Stimulated activated CD8-positive, alpha-beta memory T cell treated with anti-CD3 and anti-CD28 coated beads, Interleukin-7, amount 100 ng/mL, for 1 hour (primary cell): ENCODE measurements at places on chromosomes 4 and X.

- no peak for DNase-seq
Measured at GRCh38 chr4:120065974-120066516, 603 bp downstream of the MAD2L1 start.

DNA sequence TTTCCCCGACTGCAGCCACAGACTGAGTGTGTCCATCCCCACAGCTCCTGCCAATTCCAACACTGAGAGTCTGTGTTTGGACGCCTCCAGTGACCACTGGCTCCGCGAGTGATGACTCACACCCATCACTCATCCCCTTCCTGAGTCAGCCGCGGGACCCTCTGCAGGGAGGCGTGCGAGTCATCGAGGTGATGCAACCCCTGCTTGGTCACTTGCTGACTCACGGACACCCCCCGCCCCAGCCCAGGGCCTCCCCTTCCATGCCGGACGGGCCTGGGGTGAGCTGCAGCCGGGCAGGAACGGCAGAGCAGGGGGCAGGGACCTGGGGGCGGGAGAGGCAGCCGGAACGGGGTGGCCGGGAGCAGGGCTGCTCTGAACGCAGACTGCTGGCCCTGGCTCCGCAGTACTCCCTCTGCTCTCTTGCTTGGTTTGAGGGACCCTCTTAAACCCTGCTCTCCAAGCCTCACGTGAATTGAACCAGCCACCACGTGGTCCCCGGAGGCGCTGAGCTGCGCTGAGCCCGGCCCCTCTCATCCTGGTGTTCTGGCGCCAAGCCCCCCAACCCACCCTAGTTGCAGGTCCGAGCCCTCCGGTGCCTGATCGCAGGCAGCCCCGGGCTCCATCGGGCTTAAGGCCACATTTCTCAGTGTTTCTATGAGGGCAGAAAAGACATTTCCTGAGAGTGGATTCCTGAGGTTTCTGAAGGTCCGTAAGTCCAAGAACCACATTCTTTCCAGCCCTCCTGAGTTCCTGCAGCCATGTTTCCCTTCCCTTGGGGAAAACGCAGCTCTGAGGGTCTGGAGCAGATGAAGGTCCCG lies 32.4 kb downstream of the FGFRL1 start:
- no peak for DNase-seq

- no peak for DNase-seq
Measured at GRCh38 chr4:169238445-169238844, 32.3 kb downstream of the SH3RF1 start.

DNA sequence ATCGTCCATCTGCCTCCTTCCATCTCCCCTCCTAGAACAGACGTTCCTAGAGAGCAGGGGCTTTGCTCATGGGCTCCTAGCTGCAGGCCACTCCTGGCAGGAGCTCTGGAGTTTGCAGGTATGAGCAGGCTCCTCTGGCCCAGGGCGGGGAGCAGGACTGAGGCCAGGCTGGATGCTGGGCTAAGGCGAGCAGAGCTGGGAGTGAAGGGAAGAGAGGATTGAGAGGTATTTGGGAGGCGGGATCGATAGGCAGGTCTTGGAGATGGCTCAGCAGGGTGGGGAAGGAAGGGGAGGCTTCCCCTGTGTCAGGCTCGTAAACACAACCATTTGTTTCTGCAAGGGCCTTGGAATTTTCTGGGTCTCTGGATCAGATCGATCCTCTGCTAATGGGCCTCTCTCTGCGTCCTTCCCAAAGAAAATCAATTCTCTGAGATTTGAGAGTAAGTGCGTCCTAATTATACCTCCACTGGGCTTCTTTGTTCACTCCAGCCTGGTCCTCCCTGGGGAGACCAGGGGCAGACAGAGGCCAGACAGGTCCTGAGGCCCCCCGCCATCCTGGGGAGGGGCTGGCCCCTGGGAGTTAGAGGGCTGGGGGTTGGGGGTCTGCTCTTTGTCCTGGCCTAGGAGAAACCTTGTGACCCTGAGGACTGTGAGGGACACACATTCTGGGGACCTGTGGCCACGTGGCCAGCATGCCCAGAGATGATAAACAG lies 94.8 kb upstream of the PSAPL1 start:
- no peak for DNase-seq

DNA sequence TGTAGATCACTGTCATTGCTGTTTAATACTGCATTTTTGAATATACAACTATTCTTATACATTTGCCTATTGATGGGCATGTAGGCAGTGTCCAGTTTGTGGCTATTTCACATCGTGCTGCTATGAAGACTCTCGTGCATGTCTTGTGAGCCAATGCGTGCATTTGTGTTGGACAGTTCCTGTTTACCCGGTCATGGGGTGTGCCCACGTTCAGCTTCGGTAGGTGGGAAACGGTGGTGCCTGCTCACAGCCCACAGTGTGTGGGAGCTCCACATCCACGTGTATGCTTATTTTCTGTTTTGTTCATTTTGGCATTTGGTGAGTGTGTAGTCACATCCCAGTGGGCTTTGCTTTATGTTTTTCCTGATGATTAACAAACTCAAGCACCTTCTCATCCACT lies 19.7 kb upstream of the RNF212 start:
- DNase-seq, result no peak

DNA sequence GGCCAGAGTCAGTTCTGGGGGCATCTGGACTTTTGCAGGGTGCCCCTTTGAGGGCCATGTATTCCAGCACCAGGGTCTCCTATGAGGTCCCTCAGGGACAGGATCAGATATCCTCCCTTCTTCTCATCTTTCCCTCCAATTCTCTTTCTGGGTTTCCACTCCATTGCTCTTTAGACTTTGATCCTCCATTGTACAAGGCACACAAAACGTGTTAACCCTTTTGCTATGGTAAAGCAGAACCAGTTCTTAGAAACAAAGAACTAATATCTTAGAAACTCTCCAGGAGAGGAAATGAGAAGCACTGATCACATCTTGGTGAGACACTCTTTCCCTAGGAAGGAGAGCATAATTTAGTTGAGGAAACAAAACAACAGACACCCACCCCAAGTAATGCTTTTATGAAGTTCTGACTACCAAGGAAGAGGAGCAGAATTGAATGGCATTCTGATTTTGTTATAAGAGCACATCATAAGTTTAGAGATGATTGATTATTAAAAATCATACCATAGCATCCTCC lies 200.7 kb upstream of the NPY2R start:
- no peak for DNase-seq

GRCh38 chr4:140427919-140428471 lies 547 bp upstream of the CLGN start:
- no peak for DNase-seq

GRCh38 chrX:132119821-132120515 lies 7.9 kb downstream of the FRMD7 start:
- no peak for DNase-seq

- no peak for DNase-seq
Measured at GRCh38 chr4:39698424-39699009, 581 bp downstream of the UBE2K start.

DNA sequence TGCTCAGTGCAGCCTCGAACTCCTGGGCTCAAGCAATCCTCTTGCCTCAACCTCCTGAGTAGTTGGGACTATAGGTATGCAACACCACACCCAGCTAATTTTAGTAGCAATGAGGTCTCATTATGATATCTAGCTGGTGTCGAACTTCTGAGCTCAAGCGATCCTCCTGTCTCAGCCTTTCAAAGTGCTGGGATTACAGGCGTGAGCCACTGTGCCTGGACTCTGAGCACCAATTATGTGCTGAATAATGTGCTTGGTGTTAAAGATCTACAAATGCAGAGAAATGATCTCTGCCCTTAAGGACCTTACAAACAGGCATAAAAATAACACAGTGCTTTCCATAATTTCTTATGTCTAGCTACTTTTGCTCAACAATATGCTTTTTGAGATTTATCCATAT lies 129.0 kb upstream of the CBR4 start:
- no peak for DNase-seq

- no peak for DNase-seq
Measured at GRCh38 chrX:66022632-66023384, 17.1 kb downstream of the VSIG4 start.

DNA sequence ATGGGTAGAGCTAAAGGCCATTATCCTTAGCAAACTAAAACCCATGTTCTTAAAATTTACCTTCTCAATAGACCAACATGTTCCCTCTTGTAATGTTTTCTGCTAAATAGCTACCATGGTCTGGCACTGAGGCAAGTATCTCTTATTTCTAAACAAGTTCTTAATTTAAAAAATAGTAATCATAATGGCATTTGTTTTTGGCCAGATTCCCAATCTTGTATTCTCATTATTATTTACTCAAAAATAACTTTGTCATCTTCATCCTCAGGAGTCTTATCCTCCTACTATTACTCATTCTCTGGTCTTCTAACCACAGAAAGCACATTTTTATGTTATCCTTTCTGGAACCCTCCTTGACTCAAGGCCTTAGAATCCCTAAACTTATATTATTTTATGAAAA lies 931.2 kb downstream of the CCSER1 start:
- no peak for DNase-seq

DNA sequence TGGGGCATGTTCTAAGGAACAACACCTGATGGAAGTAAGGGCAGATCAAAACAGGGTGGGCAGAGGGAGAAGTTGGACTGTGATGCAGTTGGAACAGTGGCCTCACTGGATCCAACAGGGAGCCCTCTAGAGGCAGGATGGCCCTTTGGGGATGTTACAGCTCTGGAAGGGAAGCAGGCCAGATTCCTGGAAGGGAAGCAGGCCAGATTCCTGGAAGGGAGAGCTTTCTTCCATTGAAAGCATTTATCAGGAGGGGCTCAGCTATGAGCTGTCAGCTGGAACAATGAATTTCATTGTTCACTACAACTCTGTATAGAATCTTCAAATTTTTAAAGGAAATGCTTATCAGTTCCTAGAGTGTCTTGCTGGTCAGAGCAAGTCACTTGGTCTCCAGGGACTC lies 17.7 kb downstream of the IL15 start:
- DNase-seq, result no peak

- no peak for DNase-seq
Measured at GRCh38 chr4:156536661-156537060, 434.9 kb downstream of the PDGFC start.

- no peak for DNase-seq
Measured at GRCh38 chrX:7709845-7710244, 133.1 kb upstream of the VCX start.

DNA sequence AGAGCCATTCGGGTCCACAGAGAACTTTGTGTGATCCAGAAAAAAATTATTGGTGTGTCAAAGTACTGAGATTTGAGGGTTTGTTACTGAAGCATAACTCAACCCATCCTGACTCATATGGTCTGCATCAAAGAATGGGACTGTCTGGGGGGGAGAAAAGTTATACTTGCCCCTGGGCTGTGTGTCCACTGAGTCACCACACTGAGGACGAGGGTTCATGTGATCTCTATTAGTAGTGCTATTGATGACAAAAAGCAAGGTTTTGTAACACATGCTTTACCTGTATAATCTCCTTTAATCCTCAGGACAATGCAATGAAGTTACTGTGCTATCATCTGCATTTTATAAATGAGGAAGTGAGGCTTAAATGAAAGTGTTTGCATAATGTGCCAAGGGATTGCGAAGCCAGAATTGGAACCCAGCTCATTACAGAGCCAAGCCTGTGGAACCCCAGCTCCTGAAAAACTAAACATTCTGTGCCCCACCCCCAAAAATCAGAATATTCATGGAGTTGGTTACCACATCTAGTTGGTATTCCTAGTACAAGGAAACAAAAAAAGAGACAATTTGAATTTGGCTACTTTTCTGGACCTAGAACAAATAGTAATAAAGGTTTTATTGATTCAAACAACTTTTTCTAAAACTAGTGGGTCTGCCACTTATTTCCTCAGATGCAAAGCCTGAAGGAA lies 31.2 kb downstream of the CCDC149 start:
- no peak for DNase-seq

DNA sequence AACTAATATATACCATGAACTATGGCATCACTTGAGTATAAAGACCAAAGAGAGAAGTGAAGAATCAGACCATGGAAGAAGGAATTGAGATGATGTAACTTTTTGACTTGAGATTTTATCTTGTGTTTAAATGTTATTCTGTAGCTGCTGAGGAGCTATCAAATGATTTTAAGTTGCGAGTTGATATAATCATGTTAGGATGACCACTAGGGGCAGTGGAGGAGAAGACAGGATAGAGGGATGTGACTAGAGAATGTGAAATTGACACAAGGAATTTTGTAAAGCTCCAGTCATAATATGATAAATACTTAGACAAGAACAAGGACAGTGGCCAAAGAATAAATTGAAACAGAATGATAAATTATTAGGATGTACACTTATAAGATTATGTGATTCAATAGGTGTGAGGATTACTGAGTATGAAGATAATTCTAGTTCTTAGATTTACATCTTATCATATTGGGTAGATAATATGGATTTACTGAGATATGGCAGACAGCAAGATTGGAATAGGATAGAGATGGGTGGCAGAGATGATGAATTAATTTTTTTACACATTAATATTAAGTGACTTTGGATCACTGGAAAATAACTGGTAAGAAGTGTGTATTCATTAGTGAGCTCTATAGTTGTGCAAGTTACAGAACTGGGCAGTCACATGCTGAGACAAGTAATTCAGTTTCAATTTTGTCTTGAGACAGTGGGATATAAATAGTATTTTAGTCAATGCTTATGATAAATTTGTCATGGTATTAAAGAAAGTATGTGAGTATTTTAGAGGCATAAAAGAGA lies 816.0 kb upstream of the PCDH10 start:
- DNase-seq, result no peak

DNA sequence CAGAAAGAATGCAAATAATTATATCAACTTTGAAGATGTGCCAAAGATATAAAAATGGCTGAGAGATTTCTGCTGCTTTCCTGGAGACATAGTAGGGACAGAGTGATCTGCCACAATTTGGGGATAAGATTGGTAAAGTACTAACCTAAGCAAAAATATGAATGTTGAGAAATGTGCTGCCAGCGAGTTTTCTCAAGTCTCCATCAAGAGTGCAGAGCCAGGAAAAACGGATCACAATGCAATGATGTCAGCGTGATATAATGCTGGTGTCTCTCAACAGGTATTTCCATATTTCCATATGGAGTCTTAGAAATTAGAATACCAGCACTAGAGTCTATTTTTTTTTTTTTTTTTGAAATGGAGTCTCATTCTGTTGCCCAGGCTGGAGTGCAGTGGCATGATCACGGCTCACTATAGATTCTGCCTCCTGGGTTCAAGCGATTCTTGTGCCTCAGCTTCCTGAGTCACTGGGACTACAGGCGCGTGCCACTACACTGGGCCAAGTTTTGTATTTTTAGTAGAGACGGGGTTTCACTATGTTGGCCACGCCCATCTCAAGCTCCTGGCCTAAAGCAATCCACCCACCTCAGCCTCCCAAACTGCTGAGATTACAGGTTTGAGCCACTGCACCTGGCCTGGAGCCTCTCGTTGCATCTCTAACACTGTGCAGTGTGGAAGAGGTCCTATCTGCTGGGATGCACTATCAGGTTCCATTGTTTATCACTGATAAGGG lies 893.5 kb downstream of the TRIML1 start:
- DNase-seq, result no peak

- DNase-seq, result no peak
Measured at GRCh38 chr4:87819281-87819919, 13.4 kb upstream of the MEPE start.

- no peak for DNase-seq
Measured at GRCh38 chrX:119654112-119654531, 38.8 kb downstream of the SEPTIN6 start.

- DNase-seq, result no peak
Measured at GRCh38 chr4:140135529-140136088, 18.4 kb downstream of the MAML3 start.
